ENCODE measurements at places on chromosomes 7 and 10.

DNA sequence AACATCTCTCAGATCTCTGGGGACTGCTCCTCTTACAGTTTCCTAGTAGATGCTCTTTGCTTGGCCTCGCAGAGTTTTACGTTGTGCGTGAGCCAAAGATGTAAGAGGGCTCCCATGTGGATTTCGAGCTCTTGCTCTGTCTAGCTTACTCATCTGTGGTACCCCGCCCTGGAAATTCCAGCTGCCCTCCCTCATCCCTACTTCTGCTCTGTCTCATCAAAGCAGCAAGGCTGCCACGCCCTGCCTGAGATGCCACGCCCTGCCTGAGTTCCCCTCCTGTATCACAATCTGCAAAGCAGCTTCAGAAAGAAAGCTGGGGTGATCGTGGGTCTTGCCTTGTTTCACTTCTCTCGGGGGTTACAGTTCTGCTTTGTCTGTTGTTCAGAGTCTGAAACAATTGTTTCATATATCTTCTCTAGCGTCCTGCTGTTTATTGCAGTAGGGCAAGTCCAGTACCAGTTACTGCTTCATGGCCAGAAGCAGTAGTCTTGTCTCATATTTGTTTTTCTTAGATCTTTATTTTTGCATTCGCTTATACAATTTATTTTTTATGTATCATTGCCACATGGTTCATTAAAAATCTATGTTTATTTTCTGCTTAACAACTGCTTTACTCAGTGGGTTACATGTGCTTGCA is 36.1 kb upstream of the CCNY start:
- no peak for DNase-seq

- no peak for DNase-seq
Measured at GRCh38 chr7:73885975-73886798, 25.2 kb downstream of the TMEM270 start.

- DNase-seq = no peak
Measured at GRCh38 chr10:99769706-99770105, 12.7 kb upstream of the ABCC2 start.

DNA sequence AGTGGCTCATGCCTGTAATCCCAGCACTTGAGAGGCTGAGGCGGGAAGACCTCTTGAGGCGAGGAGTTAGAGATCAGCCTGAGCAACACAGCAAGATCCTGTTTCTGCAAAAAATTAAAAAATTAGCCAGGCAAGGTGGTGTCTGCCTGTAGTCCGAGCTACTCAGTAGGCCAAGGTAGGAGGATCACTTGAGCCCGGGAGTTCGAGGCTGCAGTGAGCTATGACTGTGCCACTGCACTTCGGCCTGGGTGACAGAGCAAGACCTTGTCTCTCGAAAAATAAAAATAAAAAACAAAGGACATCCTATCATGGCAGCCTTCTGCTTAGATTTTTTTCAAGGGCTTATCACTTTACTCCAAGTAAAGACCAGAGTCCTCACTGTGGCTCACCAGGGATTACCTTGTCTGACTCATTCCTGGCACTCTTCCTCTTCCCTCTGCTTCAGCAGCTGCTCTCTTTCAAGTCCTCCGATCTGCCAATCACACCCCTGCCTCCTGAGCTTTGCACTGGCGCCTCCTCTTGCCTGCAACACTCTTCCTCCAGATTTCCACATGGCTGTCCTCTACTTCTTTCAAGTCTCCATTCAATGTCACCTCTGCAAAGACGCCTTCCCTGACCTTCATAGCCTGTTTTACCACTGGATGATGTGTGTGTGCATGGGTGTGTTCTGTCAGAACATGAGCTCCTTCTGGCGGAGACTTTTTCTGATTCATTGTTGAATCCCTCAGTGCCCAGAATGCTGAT is 7.7 kb downstream of the PRTFDC1 start:
- DNase-seq = no peak

GRCh38 chr7:106679153-106679931 is 18.4 kb upstream of the CCDC71L start:
- DNase-seq = no peak

GRCh38 chr10:69102440-69102839 is 14.5 kb downstream of the SRGN start:
- no peak for DNase-seq

DNA sequence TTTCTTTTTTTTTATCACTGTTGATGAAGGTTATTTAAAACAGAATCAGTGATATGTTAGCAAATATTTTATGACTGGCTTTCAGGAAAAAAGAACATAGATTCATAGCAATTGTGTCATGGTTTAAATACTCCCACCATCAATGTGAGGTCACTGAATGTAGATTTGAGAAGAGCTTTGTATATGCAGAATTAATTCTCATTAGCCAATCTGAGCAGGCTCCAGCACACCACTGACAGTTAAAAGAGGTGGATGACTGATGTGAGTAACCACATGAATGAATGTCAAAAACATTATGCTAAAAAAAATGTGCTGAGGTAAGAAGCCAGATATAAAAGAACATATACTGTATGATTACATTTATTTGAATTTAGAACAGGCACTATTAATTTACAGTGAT is 174.8 kb upstream of the KAT6B start:
- DNase-seq = no peak

- no peak for DNase-seq
Measured at GRCh38 chr10:116737627-116738327, 4.6 kb downstream of the HSPA12A start.

GRCh38 chr10:118332236-118332635 is 9.9 kb downstream of the FAM204A start:
- DNase-seq = no peak

DNA sequence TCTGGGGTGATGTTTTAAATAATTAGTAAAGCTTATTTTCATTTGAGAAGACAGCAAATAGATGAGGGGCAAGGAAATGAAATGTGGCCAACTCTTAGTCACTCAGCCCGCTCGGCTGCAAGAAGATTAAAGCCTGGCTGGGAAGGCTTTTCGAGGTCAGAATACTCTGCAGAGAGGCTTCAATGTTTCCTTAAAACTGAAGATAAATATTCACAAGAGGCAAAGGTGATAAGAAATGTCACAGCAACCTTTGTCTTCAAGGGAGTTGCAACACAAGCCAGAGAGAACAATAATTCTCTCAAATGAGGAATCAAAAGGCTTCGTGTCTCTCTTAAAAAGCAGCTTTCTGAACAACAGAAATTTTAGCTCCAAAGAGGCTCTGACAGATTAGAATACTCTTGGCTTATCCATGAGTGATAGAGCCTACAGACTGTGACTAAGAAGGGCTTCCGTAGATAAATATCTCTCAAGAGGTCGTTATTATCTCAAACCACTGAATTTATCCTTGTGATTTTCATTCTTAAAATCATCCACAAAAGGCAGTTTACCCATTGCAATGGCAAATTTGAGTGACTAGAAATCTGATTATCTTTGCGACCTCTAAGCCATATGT is 92.5 kb downstream of the KLF6 start:
- DNase-seq = no peak

DNA sequence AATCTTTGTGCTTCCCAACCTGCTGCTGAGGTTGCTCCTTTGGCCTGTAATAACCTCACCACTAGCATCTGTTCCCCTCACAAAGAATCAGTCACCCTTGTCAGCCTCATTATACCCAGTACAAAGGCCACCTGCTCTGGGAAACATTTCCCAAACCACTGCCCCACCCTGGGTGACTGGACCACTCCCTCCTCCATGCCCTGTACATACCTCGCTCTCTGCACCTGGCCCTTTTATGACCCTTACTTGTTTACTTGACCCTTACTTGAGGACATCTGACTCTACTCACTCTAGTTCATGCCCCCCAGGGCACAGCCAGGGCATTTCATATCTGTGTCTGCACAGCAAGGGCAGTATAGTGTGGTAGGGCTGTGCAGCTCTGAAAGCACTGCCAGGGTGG is 21.4 kb upstream of the AOC1 start:
- no peak for DNase-seq
